ENCODE measurements at places on chromosomes 3 and 15.

DNA sequence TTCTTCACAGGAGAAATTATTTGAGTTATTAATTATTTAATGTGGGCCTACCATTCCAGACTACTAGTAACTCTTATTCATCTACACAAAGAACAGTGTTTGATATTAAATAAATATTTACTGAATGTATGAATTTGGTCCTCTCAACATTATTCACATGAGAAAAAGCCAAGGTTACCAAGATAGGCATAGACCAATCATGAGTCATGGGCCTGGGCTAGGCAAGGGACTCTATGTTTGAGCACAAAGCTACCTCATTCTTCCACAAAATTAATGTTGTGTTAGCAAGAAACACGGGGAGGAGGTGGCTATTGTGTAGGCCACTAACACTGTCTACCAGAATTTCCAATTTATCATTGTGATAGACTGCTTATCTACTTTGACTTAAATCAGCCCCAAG, 115.7 kb downstream of the SERPINI1 start:
- DNase-seq = no peak

DNA sequence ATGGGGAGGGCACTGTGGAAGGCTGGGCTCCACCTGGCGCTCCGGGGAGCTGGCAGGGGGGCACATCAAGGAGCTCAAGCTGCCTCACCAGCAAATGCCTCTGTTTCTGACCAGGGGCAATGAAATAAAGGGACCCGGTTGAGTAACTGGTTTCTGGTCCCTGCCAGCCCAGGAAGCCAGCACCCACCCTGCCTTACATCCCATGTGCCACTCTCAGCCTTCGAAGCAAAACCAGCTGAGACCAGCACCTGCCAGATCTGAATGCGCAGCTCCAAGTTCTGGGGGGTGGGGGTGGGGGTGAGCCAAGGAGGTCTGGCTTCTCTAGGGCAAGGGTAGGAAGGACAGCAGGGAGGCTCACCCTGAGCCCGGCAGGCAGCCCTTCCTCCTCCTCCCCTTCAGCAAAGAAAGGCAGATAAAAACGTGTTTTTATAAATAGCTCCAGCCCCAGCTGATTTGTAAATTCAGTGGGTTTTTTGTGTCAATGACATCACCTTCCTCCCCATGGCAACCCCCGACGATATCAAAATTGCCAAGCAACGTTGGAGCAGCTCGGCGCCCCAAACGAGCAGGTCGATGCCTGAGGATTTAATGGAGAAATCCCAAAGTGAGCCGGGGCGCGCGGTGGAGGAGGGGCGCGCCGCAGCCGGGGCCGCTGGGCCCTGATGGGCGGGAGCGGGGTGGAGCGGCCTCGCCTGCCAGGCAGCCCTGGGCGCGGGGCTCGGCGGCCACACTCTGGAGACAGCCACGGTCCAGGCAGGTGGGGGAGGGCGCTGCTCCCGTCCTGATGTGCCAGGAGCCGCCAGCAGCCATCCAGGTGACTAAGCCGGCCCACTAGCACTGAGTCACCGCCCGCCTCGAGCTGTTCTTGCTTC, at the start of gene PAK6:
PAK6 (plus strand) TSS at position 532 of the 872 bp plus-strand sequence. CDS start 25,723 bp downstream, outside the sequence.
- DNase-seq = no peak

- no peak for DNase-seq
Measured at GRCh38 chr3:30458376-30459171, 147.8 kb upstream of the TGFBR2 start.

DNA sequence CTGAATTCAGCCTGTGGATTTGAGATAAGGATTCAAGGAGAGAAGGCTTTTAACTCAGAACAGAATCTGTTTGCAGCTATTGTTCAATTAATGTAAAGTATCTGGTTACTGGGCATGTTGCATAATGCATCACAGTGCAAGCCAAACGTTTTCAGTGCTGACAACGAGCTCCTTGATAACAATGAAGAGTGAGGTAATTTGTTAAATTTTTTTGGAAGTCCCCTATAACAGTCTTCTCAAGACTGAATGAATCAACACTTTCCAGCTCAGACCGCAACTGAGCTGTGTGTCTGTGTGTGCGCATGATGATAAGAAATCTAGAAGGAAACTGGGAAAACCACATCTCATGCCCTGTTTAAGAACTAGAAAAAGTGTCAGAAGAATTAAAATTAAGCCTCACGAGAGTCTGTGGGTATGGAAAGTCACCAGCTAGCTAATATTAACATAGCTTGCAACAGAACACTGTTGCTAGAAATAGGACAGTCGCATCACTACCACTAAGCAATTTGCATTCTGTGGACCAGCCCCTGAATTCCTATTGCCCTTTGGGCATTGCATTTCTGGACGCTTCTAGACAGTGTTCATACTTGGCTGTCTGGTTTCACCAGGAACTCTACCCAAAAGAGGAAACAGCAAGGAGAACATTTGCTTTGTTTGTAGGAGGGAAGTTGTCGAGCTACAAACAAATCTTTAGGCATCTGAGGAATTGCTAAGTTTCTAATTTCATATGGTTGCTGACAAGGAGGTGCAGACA, 43.7 kb upstream of the ATP2C1 start:
- DNase-seq = peak; percentile 10

DNA sequence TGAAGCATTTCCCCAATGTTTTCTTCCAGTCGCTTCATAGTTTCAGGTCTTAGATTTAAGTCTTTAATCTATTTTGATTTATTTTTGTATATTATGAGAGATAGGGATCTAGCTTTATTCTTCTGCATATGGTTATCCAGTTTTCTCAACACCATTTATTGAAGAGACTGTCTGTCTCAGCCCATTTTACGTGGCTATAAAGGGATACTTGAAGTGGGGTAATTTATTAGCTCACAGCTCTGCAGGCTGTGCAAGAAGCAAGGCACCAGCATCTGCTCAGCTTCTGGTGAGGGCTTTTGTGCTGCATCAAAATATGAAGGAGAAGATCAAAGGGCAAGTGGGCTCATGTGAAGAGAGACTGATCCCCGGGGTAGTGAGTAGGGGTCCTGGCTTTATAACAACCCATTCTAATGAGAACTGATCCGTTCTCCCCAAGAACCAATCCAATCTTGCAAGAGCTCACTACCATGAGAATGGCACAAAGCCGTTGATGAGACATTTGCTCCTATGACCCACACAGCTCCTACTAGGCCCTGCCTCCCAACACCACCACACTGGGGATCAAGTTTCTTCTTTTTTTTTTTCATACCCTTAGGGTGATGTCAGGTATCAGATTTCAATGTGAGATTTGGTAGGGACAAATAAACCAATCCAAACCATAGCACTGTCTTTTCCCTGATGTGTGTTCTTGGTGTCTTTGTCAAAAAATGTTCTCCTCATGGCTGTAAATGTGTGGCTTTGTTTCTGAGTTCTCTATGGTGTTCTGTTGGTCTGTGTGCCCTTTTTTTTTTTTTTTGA, 63.2 kb downstream of the IQGAP1 start:
- no peak for DNase-seq

Data from bone marrow (tissue), 2 donors.